ENCODE measurements at places on chromosomes 4 and X.

- no peak for DNase-seq
Measured at GRCh38 chrX:96722781-96723180, 38.1 kb downstream of the DIAPH2 start.

DNA sequence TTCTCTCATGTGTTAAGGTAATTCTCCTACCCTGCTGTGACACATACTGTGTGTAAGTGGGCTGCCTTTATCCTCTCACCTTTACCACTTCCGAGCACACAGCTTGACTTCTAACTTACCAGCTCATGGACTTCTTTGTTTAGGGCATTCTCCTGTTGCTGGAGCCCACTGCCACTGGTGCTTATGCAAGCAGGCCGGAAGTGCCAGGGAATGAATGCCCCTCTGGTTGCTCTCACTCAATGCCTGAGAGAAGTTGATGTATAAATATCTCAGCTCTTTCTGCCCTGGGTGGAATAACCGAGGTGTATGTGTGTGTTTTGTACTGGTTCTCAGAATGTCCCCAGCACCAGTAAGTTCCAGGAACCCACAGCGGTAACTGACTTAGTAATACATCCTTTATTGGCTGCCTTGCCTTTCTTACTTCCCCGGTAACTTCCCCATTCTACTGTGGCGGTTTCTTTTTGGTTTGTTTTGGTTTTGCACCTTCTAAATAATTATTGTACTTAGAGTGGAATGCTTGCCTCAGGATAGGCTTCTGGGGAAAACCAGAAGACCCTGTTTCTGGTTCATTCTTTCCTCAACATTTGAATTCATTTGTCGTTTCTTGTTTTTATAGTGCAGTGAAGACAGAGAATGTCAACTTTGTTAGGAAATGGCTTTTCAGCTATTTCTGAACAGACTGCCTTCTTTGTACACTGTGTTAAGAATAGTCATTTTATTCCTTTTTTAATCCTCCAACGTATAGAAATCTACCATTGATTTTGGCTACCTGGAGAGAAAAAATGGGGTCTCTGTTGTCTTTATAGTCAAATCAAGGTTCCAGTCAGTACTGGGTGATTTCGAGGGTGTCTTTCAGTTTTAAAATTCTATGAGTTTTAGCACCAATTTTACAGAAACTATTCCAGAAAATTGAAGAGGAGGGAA, 45.4 kb downstream of the CXorf58 start:
- DNase-seq = no peak

DNA sequence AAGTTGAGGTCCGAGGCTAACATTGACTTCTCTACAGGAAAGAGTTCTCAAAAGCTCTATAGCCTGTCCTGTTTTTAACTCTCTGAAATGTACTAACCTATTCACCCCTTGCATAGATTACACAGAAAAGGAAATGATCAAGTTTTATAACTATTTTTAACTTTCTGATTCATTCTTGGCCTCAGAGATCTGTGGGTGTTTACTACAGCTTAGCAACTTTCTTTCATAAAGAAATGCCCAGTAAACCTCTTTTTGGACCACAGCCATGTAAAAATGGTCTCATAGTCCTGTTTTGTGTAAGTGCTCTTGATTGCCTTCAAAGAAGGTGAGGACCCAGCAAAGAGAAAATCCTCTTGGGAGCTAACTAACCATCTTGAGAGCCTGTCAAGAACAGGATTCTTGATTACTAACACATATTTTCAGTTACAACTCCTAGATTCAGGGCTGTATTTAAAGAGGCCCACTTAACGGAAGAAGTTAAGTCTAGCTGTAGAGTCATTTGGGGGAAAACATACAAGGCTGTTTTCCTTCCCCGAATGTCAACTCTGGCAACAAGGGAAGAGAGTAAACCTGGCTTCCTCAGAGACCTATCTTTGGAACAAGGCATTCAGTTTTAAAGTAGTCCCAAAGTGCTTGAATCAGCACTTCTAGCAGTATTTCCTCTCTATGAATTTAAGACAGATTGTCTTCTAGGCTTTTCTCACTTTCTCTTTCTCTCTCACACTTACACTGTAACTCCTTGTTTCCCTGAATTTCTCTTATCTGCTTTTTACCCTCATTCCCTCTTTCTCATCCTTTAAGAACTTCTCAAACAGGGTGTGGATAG, 78.2 kb downstream of the IL21 start:
- DNase-seq = no peak

DNA sequence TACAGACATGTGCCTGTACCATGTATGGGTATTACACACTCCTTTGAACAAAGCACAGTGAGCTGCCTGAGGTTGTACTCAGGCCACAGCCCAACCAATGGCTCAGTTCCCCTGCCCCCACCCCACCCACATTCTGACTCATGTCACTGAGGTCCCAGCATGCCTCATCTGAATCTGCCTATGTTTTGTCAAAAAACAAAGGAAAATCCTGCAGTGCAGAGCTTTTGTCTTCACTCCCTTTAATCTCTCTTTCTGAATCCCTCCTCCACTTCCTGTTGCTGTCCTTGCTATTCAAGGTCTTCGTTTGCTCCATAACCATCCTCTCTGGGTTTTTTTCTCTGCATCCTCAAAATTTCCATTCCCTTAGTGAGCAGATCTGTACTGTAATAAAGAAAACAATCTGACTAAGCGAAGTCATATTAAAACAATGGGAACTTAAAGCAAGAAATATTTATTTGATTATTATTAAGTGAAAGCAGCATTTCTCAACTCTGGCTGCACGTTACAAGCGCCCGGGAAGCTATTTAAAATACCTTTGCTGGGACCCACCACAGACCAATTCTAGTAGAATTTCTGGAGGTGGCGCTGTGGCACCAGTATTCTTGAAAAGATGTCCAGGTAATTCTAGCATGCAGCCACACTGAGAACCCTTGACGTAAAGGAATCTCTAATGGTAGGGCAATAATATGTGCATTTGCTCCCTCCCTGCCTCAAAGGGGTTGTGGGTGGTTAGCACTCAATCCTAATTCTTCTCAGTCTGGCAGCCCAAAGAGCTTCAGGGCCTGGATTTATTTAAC, 8.7 kb downstream of the GUCY2F start:
- peak; percentile 15 for DNase-seq

- no peak for DNase-seq
Measured at GRCh38 chrX:30795981-30796958, 92.8 kb downstream of the TAB3 start.

GRCh38 chr4:159400558-159401225, 297.8 kb downstream of the RAPGEF2 start:
- DNase-seq = no peak

GRCh38 chr4:182318256-182318655, 75.1 kb downstream of the TENM3 start:
- no peak for DNase-seq
